Activated CD4-positive, alpha-beta T cell treated with anti-CD3 and anti-CD28 coated beads, Interleukin-2, amount 10 ng/mL, durations not matched to agents 7 days and 5 days (primary cell): ENCODE measurements at places on chromosomes 2 and 18. TPM values are rescaled to one million over a fixed set of nuclear protein-coding genes. Genes with fewer than 3 reads are reported as not detected.

Gene KCNIP3
- not detected for total RNA-seq

Gene PARD6G
- 0.22 TPM for total RNA-seq

Gene PGAP1
- total RNA-seq = 42.0 TPM

Gene C1D
- 14.7 TPM for total RNA-seq

Gene CCDC178
- total RNA-seq = not detected
